ENCODE measurements at places on chromosomes 11 and 22.
A peak's percentile ranks its signal among the peaks of the same experiment; 100 is the strongest.

DNA sequence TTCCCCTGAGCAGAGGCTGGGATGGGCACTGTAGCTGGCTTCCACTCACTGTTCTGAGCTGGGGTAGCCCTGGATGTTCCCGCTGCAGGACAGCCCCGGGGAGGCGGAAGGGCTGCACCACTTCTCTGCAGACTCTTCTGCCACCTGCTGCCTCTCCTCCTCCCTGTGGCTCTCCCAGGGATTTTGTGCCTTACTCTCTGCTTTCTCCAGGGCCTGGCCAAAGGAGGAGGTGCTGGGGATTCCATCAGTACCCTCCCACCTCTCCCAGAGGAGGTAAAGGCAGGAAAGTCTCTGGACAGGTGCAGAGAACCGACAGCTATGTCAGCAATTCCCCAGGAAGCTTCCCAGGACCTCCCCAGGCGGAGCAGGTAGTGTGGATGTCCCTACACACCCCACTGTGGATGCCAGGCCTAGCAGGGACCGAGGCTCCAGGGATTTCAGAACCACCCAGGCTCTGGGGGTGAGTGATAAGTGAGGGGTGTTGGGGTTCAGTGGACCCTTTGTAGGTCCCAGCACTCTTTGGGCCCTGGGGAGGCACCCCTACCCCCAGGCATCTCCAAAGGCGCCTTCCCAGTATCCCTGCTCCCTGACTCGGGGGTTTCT is 11.3 kb downstream of the DUSP8 start:
- DNase-seq, result no peak

- DNase-seq, result no peak
These were observed 62.3 kb downstream of the DEUP1 start for GRCh38 chr11:93392867-93393266.

GRCh38 chr22:26842103-26842502 is 184.7 kb downstream of the MIAT start:
- DNase-seq, result no peak

DNA sequence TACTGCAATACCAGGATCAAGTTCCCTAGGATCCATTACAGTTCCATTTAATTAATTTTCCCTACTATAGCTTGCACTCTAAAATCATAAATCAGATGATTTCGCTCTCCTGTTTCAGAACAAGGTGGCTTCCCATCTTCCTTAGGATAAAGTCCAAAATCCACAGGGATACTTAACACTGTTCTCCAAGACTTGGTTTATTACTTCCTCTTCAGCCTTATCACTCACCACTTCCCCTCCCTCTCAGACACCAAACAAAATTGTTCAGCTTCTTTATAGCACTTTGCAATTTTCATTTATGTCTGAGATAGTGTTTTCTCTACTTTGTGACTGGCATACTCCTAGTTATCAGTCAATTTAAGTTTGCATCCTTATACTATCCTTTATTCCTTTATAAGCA is 124.6 kb downstream of the GRIA4 start:
- no peak for DNase-seq

DNA sequence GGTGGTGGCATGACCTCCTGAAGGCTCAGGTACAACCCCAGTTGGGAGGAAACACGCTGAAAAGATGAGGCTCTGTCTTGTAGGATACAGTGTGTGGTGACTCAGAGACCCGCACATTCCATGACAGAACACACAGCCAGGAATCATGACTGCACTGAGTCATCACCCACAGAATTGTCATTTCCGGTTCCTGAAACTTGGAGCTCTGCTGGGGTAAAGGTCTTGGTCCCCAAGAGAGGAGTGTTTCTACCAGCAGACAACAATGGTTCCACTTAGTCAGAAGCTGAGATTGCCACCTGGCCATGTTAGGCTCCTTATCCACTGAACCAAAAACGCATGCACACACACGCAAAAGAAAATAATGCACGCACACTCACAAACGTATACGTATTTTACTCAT is 31.5 kb upstream of the CYB5R3 start:
- DNase-seq, result no peak

GRCh38 chr11:43119275-43119970 is 192.4 kb upstream of the API5 start:
- no peak for DNase-seq

GRCh38 chr11:119335091-119335654 is 846 bp downstream of the RNF26 start:
- DNase-seq, result no peak

- DNase-seq, result no peak
These were observed 406.0 kb downstream of the TBC1D22A start for GRCh38 chr22:47168441-47168840.

DNA sequence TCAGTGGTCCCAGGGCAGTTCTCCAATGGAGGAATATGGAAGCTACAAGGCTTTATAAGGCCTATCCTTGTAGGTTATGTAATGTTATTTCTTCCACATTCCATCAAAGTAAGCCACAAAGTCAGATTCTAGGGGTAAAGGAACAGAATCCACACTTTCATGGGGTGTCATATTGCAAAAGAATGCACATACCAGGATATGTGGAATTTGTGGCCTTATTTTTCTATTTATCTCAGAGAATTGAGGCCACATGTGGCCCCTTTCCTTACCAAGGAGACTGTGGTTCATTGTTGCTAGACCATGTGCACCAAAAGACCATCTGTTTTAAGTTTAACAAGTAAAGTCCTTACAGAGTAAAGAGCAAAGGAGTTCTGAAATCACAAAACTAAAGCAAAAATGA is 12.9 kb downstream of the LRRC4C start:
- DNase-seq, result no peak

DNA sequence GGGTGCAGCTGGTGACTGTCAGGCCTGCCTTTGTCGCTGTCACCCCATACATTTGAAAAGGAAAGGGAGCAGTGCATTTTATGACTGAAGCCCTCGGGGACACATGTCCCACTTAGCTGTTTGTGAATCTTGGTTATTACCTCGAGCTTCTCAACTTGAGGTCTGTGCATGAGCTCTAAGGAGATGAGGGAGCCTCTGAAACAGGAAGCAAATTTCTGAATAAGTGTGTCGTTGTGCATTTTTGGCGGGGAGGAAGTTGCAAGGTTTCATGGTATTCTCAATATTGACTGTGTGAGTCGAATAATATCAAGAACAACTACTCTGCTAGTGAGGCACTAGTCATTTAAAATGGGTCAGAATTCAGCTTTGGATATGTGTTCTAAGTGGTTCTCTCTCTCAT is 149.7 kb upstream of the PLET1 start:
- no peak for DNase-seq

- no peak for DNase-seq
These were observed 15.9 kb upstream of the GRK2 start for GRCh38 chr11:67250059-67251043.

DNA sequence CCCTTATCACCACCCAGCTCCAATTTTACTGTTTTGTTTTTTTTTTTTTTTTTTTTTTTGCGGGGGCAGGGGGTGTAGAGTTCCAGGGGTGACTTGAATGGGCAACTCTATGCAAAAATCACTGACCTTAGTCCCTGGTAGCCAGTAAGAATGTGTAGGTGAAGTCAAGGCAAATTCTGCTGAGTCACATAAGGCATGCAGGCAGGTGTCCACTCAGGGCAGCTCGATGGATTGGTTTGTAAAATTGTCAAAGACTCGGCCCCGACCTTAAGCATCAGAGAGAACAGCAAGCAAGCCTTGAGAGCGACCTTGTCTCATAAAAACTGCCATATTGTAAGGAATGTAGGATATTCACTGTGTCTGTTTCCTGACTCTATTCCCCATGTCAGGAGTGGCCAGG is 151.3 kb upstream of the SEZ6L start:
- DNase-seq, result no peak

- DNase-seq, result no peak
These were observed 79.8 kb upstream of the NCAM1 start for GRCh38 chr11:112881461-112881860.

DNA sequence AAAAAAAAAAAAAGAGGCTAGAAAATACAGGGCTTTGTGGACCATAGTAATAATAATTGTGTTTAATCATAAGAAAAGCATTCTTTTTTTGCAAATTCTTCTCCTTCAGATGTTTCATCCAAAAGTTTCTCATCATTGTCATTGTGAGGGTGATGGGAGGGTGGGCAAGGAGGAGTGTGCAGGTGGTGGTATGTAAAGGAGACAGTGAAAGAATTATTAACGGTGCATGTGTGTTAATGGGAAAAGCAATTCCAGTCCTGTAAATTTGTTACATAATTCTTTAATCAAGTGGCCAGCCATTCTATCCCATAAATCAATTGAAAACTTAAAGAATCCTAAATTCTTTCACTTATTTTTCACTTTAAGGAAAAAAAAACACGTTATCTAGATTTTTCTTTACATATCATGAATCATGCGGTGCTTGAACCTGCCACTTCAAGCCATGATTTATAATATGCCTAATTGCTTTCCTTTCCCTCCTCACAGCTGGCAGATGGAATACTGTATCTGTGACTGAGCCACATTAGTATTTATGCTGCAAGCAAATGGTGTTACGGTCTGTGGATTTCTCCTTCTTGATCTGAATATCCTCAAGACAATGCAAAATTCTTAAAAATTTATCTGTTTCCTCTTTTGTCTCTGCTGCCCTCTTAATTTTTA is 318.5 kb downstream of the JRKL start:
- DNase-seq, result no peak

GRCh38 chr11:15941206-15941770 is 415.1 kb downstream of the SOX6 start:
- peak; percentile 78 for DNase-seq

- DNase-seq, result no peak
These were observed 322.0 kb downstream of the CTTN start for GRCh38 chr11:70720281-70720680.

GRCh38 chr11:131099013-131099412 is 182.7 kb upstream of the SNX19 start:
- no peak for DNase-seq

All from GM10248 (cell line).